ENCODE measurements at places on chromosomes 6 and 20. TPM values are rescaled to one million over a fixed set of nuclear protein-coding genes. Genes with fewer than 3 reads are reported as not detected.

DNA sequence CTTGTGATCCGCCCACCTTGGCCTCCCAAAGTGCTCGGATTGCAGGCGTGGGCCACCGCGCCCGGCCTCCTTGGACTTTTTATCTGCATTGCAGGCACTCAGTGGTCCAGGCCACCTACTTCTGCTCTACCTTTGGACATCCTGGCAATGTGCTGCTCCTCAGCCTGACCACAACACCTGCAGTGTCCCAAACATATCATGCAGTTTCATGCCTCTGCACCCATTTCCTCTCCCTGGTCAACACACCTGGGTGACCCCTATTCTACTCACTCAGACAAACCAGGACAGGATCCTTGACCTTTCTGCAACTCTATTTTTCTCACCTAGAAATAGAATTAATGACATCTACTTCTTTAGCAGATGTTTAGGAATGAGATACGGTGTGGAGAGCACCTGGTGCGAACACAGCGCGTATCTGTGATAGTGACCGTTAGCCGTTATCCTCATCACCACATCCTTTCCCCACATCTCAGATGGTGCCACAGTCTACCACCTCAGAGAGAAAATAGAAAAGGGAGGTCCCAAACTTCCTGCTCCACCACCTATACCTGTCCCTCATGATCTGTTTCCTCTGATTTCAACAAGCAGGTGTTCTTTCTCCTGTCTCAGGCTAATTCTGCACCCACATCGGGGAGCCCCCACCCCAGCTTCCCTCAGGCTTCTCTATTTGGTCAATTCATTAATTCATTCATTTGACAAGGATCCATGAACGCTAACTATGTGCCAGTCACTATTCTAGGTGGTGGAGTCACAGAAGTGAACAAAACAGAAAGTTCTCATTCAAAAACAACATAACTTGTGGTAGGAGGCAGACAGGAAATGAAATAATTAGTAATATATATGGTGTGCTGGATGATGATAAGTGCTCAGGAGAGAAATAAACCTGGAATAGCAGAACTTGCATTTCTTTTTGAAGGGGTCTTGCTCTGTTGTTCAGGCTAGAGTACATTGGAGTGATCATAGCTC, 4.3 kb upstream of the BTN3A2 start:
- no peak for DNase-seq

The ADGRF5 gene
- 4.2 TPM for total RNA-seq

The XPO5 gene
- 19.2 TPM for total RNA-seq

The BPIFB2 gene
- not detected for total RNA-seq

GRCh38 chr20:60794674-60795073, 457.4 kb upstream of the CDH4 start:
- DNase-seq: no peak
